ENCODE measurements at places on chromosomes 3 and 15. TPM values are rescaled to one million over a fixed set of nuclear protein-coding genes. Genes with fewer than 3 reads are reported as not detected.

ATG7 gene
- total RNA-seq, result 21.9 TPM

EPB42 gene
- not detected for total RNA-seq

NPRL2 gene
- 13.4 TPM for total RNA-seq

FAM81A gene
- total RNA-seq, result 10.7 TPM

RARRES1 gene
- total RNA-seq, result 6.8 TPM

ALS2CL gene
- 7.8 TPM for total RNA-seq

KBTBD8 gene
- total RNA-seq, result 0.73 TPM

CRABP1 gene
- 0.68 TPM for total RNA-seq

CACNA2D2 gene
- 0.61 TPM for total RNA-seq

CKMT1A gene
- 2.8 TPM for total RNA-seq

FBXO40 gene
- total RNA-seq, result not detected
